ENCODE measurements at places on chromosomes 3 and 15.

DNA sequence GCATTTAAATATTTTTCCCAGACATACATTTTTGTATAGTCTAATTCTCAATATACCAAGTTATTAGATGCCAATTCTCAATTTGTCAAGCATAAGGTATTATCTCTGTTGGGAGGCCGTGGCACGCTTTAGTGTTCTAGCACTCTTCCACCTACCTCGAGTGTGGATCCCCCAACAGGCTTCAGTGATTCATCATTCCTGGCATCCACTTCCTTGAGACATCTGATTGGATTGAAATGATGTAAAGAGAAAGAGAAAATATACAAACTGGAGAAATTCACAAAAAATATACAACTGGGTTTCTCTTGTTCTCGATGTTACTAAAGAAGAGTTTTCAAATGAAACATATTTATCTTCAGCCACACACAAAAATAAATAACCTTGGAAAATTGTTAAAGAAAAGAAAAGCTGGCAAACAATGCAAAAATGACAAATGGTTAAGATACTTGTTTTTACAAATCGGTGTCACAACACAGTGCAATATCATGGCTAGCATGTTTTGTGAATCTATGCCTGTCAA, 218.0 kb upstream of the CDIN1 start:
- DNase-seq = peak; percentile 40

DNA sequence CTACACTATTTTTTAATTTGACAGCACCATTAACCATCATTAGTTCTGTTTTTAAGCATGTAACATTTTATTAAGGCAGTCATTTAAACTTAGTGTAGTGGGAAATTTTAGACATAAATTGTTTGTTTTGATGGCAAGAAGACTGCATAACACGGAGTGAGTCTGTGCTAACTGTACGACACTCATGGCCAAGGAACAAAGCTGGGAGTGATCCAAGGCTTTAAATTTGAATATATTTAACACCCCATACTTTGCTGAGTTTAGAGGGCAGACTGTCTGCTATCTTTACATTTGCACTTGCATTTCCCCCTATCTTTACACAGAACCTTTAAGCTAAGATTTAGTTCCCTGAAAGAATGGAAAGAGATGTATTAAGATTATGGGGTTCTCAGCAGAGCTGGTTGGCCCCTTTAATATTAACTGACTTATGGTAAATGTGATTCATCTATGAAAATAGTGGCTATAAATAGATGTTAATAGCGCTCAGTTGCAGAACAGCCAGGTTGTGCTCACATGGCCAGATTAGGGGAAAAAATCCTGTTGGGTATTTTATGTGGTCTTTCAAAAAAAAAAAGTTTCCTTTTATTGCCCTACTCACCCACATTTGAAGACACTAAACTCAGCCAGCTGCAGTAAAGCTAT, 120.7 kb downstream of the CMSS1 start:
- no peak for DNase-seq

DNA sequence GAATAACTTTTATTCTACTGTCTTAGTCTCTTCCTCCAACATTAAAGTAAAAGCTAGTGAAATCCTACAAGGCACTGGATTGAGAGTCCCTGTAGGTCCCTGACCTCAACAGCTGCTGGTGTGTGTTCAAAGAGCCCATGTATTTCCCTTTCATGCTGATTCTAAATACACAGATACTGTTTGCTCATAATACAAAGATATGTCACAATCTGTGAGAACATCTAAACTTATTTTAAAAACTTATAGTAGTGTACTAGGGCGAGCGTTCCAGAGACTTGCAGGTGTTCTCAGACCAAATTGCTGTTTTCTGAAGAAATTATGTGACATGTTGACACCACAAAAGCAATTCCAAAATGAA, 145.9 kb upstream of the LIPC start:
- no peak for DNase-seq

DNA sequence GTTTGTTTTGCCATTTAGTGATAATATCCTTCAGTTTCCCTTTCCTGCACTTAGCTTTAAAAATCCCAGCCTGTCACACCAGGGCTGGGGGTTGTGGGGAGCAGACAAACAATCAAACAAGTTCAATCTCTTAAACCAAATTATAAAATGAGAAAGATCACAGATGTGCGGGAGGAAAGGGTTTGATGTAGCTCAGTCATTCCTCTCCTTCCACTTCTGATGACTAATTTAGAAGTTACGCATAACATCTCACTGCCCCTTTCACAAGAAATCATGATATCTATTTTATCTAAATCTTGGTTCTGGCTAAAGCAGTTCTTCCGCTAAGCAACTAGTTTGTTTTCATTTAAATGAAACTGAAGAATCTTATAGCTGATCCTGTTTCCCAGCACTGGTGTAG, 34.1 kb upstream of the ATG7 start:
- DNase-seq = no peak
